Forelimb muscle (tissue), 1 donor: ENCODE measurements at places on chromosomes 5 and 9. TPM values are rescaled to one million over a fixed set of nuclear protein-coding genes. Genes with fewer than 3 reads are reported as not detected.

DNA sequence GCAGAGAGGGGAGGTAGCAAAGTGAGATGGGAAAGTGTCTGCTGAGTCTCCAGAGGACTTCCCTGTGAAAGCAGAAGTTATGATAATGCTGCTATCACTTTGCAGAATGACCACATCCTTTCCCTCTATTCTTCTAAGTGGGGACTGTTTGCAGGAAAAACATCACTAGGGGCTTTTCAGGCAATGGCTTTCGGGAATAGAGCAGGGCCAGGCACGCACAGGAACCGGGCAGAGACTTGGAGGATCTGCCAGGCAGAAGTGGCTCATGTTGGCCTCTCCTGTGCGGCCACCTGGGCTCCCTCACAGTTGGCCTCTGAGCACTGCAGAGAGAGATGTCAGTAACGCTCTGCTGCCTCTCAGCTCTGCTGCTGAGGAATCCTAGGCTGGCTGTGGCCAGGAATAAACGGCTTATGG lies 214.7 kb downstream of the MAST4 start:
- no peak for DNase-seq

GRCh38 chr9:17137566-17137965 lies 2.7 kb downstream of the CNTLN start:
- no peak for DNase-seq

DNA sequence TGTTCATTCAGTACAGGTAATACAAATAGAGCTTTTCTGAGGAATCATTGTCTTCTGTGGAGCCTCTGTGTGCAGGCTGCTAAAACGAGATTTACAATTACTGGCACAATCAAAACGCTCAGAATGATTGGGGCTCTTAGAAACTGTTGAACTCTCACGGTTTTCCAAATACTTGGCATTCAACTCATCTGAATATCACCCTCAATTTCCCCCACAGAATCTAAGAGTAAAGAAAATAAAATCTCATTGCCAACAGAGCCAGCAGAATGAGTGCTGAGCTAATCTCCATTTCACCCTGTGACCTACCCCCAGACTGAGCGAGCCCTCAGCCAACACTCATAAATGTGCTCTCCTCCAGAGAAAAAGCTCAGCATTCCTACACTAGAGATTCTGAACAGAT lies 35.3 kb upstream of the TMED7 start:
- no peak for DNase-seq

- no peak for DNase-seq
These were observed 20.7 kb downstream of the COL5A1 start for GRCh38 chr9:134662143-134662876.

DNA sequence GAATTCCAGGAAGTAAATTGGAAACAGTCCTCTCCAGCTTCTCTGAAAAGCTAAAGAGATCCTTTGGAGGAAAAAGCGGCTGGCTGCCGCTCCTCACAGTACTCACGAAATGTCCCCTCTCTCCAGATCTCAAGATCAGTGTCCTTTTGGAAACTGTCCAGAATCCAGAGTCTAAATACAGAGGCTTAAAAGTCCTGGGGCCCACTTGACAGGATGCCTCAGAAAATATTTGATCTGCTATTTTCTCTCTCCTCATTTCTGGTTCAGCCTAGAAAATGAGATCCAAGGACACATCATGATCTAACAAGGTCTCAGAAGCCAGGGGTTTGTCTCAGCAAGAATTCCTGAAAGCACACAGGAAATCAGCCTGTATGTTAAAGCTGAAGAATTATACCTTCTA lies 7.2 kb downstream of the C1QTNF2 start:
- peak; percentile 87 for DNase-seq

The TYRP1 gene
- polyA plus RNA-seq, result 0.34 TPM

DNA sequence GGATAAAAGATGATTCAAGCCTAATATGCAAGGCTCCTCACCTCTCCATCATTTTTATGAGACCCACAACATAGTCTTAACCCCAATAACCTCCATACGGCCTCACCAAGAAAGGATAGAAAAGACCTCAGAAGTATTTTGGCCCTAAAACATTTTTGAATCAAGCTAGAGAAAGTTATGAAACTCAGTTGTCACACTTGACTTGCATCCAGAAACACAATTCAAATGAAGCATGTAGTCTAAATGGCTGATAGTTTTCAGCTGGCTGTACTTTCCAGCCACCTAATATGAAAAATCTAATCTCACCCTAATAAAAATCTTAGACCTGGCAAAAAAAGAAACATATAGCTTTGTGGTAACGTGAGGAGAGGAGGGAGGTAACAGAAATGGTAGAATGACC lies 116.1 kb downstream of the ARL15 start:
- peak; percentile 58 for DNase-seq

DNA sequence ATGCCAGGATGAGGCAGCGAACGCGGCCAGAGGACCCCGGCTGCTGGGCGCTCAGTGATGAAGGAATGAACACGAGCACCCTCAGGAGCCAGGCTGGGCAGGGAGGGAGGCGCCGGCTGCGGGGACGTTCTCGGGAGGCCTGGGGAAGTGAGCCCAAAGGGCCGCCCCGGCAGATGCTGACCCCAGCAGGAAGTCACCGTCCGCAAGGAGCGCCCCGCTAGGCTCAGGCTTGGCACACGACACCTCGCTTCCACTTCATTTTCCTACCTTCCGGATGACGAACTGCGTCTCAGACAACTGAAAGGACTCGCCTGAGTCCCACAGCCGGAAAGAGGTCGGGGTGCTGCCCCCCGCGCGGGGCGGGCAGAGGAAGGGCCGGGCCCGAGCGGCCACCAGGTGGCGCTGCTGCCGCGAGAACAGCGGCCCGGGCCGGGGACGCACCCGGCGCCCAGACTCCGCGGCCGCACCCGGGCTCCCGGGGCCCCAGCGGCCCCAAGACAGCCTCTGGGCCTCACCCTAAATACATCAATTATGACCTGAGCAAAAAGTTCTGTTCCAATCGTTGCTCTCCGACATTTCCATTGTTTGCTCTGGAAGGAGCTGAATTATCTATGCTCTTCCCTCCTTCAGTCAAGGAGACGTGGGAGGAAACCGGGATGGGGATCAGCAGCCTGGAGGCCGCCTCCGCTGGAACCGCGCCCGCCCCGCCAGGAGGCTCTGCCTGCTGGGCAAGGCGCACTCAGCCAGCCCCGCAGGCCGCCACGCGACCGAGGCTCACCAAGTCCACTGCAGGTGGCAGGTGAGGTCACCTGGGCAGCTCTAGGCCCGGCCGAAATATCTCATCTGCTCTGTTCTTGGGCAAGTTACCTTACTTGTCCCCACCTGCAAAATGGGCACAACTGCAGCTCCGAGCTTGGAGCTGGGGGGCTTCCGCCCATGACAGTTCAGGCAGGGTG lies 107.0 kb downstream of the ZNF354C start:
- no peak for DNase-seq

GRCh38 chr5:78605611-78606010 lies 43.0 kb downstream of the LHFPL2 start:
- no peak for DNase-seq

- no peak for DNase-seq
These were observed 321.7 kb downstream of the NDUFS4 start for GRCh38 chr5:53882006-53882675.

The TMEM250 gene
- 21.1 TPM for polyA plus RNA-seq

- DNase-seq, result no peak
These were observed 27.5 kb upstream of the DNAH5 start for GRCh38 chr5:13972029-13972428.

The ADAM19 gene
- 17.2 TPM for polyA plus RNA-seq

The ATP6V0E1 gene
- polyA plus RNA-seq, result 89.0 TPM

- DNase-seq, result no peak
These were observed 620.3 kb upstream of the WWC1 start for GRCh38 chr5:167671176-167671575.

The GABRA6 gene
- not detected for polyA plus RNA-seq

DNA sequence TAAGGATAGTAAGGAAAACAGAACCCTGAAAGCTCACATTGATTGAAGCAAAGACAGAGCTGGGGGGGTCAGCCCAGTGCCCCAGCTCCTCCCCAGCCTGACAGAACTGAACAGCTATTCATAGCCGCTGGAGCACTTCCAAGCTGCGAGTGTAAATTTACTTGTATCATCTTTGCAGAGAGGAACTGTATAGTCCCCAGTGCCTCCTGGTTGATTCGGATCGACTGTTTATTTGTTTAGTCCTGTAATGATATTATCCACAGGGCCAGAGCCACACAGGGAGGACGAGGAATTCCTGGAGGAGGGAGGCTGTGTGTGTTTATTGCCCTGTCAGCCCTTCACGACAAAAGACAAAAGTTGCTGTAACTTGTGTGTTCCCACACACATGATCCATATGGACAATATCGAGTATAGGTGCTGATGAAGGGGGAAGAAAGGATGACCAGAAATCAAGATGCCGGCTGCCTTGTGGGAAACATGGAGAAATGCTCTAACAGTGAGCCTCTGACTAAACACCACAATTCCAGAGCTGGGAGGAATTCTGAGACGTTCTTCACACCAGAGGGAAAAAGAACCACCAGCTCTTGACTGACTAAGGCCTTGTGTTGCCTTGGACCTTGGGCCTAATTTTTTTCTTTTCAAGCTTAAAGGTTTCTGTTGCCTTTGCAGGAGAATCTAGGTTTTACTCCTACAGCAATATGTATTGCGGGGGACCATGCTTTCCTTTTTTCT lies 31.1 kb downstream of the FOXD1 start:
- no peak for DNase-seq

DNA sequence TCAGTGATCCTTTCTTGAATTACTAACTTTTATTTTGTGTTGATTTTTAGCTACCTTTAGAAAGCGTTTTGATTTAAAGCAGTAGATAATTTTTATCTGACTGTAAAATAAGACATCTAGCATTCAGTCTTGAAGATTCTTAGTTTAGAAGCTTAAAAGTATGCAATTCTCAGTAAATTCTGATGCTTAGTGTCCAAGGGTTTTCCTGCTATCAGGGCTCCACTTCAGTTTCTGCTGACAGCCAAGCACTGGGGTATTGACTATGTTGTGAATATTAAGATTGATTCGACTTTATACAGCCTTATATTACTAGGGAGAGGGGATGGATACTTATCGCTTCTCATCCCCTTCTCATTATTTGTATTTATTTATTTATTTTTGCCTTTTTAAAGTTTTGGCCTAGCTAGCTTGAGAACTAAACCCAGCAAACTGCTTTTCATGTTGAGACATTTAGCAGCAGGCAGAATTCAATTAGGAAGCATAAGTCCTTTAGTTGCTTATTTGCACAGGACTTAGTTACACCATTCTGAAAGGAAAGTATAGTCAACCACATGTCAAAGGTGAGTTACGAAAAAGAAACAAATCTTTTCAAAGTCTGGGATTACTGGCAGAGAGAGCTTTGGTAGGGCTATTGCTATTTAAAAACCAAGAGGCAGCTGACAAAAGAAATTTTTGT lies 2.9 kb downstream of the PBX3 start:
- DNase-seq, result no peak

DNA sequence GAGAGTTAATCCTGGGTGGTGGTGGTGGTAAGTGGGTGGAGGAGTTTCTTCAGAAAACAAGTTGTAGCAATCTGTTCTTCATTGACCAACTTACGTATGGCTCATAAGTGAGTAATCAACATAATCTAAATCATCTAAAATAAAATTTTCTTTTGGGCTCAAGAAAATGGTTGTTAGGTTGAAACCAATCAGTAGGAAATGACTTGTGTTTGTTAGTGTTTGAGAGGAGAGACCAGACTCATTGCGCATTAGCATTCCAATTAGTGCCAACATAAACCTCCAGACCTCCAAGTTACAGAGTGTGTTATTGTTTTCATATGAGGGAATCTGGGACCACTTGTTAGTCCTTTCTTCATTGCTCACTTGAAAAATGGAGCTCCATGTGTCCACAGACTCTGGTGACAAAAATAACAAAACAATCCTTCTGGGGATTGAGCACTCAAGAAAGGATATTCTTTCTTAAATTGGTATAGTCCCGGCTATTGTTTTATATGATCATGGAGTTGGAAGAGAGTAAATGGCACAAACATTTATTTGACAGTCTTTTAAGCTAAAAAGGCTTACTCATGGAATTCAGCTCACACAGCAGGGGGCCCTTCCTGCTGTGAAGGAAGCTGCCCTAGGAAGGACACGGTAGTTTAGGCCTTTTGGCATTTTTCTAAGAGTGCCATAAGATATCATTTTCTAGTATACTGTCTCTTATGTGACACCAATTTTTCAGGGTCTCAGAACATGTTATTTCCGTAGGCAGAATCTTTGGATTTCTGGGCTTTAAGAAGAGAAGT lies 441.1 kb downstream of the EBF1 start:
- DNase-seq, result no peak

DNA sequence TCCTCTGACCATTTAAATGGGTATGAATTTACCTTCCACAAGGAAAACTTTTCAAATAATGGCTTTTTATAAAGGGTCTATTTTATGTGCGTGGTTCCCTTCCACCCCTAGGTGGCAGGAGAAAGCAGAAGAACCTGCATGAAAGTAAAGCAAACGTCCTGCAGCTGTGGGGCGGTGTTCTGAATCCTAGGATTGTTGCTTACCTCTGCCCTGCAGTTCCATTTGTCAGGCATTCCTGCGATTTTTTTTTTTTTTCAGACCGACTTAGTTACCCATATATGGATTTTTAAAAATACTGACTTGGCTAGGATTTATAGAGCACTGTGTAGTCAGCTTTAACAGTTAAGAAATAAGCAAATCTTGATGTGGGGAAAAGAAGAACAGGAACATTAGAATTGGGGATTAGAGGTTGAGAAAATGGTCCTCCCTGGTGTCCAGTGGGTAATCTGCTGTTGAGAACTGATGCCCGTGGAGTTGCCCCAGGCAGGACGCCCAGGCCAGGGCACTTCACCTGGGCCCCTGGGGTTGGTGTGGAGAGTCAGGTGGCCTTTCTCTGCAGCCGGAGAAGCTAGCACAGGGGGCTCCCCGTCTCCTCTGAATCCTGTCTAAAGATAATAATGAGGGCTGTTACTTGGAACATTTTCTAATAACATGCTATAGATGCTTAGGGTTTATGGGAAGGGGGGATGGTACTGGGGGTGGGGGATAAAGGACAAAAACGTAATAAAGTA lies 30.4 kb upstream of the LTC4S start:
- peak; percentile 39 for DNase-seq

DNA sequence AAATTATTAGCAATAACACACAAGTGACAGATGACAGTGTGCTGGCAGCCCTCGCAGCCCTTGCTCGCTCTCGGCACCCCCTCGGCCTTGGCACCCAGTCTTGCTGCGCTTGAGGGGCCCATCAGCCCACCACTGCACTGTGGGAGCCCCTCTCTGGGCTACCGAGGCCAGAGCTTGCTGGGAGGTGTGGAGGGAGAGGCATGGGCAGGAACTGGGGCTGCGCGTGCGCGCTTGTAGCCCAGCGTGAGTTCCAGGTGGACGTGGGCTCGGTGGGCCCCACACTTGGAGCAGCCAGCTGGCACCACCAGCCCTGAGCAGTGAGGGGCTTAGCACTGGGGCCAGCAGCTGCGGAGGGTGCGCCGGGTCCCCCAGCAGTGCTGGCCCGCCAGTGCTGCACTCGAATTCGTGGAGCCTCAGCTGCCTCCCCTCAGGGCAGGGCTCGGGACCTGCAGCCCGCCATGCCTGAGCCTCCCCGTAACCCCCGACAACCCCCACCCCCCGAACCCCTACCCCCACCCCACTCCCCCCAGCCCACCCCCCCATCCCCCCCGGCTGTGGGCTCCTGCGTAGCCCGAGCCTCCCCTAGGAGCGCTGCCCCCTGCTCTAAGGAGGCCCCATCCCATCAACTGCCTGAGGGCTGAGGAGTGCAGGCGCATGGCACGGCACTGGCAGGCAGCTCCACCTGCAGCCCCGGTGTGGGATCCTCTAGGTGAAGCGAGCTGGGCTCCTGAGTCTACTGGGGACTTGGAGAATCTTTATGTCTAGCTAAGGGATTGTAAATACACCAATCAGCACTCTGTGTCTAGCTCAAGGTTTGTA lies 240.9 kb downstream of the TRIM36 start:
- DNase-seq, result no peak

- no peak for DNase-seq
These were observed 292.0 kb downstream of the FANCC start for GRCh38 chr9:95025213-95026147.
